ENCODE measurements at places on chromosomes 6 and 20.

DNA sequence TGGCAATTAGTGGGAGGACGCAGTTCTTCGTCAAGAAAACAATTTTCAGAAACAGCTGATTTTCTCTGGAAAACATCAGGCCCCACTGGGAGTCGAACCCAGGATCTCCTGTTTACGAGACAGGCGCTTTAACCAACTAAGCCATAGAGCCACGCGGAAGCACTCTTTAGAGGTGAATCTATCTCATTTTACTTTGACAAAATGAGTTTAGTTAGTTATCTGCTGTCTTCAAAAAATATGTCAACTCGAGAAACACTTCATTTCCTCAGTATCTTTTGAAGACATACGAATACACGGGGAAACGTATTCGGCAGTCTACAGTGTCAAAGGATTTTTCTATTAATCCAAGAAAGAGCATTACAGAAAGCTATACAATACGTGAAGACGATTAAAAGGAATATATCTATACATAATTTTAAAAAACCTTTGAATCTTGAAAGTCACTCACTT is 26.7 kb downstream of the GPX6 start:
- peak; percentile 75 for DNase-seq

DNA sequence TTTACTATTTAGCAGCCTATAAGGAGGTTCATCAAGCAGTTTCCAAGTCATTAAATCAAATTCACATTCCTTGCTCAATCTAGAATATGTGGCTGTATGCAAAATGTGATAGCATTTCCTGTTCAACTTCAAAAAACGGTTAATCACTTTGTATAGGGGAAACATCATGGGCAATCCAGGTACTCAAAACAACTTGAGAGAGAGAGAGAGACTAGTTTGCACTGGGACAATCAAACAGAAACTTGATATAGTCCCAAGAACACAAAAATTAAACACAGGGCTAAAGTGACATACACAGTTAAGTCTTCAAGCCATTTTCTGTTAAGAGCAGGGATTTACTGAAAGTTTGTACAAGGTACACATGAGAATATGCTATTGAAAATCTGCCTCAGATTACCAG is 7.4 kb downstream of the CPNE1 start:
- no peak for DNase-seq

- peak; percentile 54 for DNase-seq
Measured at GRCh38 chr20:3753098-3753497, 14.5 kb downstream of the ADISSP start.

DNA sequence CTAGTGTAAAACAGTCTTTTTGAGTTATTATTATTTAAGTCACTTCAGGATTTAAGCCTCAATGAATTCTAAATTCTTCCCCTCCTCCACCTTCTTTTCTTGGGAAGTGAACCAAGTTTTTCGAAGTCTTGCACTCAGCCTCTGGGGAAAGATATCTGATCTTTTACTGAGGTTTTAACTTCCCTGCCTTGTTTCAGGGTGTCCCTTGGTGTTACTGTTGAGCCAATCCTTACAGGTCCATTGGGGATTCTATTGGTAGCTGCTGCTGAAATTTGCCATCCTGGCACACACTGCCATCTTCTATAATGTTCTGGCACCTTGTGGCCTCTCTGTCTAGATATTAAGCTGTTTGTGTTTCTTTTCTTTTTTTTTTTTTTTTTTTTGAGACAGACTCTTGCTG is 31.7 kb downstream of the BEND6 start:
- no peak for DNase-seq

GRCh38 chr20:3071610-3072529 is at the start of gene OXT:
Gene OXT, plus strand, starts transcription at chr20:3071620. Its CDS starts 36 bp downstream, at chr20:3071656.
- DNase-seq = no peak

GRCh38 chr6:109051301-109052017 is 43.2 kb downstream of the SESN1 start:
- DNase-seq = no peak

DNA sequence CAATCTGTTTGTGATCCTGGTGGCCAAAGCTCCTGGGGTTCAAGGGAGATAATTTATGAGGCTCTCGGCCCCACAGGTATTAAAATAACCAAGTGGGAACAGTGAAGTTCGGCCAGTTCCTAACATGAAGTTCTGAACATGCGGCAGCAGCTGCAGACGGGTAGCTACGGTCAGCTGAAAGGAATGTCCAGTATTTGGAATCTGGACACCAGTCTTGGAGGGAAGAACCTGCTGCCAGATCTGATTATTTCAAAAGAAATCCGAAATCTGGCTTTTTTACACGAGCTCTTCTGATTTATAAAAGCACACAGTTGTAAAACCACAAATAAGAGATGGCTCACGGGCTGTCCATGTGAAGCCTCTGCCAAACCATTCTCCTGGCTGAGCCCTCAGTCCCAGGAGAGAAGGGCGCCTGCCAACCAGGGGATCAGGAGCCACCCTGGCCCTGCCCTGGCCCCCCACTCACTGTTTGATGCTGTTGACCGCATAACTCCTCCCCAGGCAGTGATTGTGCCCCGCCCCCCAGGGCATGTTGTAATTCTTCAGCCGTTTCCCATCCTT is 28.2 kb upstream of the KCNB1 start:
- no peak for DNase-seq

DNA sequence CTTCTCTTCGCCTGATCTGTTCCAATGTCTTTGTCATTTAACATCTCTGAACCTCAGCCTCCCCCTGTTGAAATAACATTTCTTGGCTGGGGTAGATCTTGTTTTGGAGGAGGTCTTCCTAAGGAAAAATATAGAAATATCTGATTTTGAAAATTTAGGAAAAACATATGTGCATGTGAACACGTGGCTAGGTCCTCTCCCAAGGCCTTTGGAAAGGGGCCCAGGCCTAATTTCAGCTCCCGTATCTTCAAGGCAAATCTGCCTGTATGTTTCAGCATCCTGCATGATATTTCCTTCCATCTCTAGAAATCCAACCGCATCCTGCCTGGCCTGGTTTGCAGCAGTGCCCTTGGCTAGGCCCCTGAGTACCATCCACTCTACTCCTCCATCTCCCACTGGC is 261.2 kb downstream of the PHACTR1 start:
- no peak for DNase-seq

DNA sequence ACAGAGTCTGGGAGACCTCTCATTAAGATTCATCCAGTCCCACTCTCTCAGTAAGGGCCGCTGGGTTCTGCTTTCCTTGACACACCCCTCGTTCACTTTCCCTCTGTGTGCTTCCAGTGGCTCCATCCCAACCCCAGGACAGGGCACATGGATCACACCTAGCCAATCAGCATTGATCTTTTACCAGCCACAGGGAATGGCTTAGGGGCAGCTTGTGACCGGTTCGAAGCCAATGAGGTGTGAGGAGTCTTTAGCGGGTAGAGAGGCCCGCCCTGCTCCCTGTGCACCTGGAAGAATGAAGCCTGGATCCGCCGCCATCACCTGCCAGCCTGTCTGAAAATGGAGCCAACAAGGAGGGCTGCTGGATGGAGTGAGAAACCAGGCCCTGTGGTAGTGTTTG is 35.2 kb upstream of the OVOL2 start:
- no peak for DNase-seq

GRCh38 chr6:22147921-22148776 is 148.7 kb downstream of the PRL start:
- DNase-seq = no peak

GRCh38 chr20:51360451-51361201 is 181.9 kb downstream of the NFATC2 start:
- no peak for DNase-seq

DNA sequence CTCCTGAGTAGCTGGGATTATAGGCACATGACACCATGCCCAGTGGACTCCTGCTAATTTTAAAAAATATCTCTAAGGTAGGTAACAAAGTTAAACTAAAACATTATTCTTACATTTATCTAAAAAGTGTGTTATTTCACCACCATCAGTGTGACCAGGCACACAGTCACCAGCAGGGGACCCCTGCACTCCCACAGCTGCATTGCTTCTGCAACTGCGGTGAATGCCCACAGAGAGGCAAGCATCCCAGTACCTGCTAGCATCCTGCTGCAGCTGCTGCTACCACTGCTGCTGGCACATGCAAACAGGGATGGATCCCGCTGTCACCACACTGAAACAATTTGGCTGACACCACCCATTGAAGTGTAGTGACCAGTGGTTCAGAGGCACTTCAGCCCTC is 21.9 kb upstream of the EPB41L2 start:
- DNase-seq = no peak

DNA sequence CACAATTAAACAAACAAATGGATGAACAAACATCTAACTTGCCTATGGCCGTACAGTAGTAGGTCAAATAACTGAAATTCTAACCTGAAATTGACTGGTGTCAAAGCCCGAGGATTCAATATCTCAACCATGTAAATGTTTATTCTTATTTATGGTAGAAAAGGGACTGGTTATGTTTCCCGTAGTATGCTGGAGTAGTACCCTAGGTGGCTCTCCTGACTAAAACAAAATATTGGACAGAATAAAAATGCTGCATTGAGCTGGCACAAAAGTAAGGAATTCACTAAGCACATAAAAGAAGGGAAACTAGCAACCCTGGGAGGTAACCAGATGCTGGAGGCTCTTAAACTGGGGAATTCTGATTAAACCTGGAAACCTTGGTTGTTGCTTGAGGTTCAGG is 117.1 kb upstream of the PREP start:
- DNase-seq = no peak

DNA sequence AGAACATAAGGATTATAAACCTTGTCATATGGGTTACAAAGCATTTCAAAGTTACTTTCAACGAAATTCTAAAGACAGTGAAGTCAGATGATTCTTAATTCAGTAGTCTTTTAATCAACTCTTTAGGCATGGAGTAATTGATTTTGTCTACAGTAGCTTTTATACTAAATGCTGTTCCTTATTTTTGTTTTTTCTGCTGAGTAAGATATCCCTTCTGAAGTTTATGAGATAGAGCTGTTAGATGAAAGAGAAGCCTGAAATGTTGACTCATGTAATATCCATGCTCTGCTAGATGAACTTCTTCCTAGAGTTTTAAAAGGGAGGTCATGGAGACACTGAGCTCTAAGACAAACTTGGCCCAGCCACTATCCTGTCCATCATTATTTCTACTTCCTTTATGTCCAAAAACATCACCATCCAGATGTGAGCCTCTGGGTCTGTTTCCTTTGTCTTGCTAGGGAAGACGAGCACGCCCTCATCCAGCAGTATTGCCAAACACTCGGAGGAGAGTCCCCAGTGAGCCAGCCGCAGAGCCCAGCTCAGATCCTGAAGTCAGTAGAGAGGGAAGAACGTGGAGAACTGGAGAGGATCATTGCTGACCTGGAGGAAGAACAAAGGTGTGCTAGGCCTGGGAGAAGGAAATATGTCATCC is 550.3 kb downstream of the UTRN start:
- no peak for DNase-seq

GRCh38 chr6:25732468-25733198 is 21.9 kb upstream of the SLC17A4 start:
- no peak for DNase-seq

- DNase-seq = no peak
Measured at GRCh38 chr6:148218542-148219258, 123.9 kb upstream of the SASH1 start.

GRCh38 chr6:133959667-133960368 is 6.8 kb downstream of the TBPL1 start:
- no peak for DNase-seq

GRCh38 chr6:12709116-12709515 is 7.5 kb upstream of the PHACTR1 start:
- DNase-seq = no peak

DNA sequence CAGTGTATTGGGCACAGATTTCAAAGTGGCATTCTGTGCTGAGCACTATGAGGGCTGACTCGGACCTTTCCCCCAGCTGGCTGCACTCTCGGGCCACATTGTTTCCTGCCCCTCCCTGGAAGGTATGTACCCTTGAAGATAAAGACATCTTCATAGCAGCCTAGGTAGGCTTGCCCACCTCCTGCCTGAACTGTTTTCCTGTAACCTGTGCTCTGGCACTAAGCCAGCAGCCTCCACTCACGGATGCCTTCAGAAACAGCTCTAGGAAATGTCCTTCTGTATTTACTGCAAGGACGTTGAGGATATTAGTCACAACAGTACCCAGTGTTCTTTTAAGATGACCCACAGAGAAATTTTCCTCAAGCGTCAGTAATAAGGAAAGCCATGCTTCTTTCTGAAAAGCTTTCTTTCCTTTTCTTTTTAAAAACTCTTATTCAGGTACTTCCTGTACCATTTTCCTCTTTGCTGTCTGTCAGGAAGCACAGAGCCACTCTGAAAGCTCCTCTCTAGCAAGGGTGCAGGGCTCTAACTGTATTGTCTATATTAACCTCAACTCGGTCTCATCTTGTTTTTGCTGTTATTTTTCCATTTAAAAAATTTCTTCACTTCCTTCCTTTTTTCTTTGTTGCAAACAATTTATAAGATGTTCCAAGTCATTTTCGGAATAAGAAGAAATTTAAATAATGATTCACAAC is 43.5 kb downstream of the TTI1 start:
- DNase-seq = no peak

DNA sequence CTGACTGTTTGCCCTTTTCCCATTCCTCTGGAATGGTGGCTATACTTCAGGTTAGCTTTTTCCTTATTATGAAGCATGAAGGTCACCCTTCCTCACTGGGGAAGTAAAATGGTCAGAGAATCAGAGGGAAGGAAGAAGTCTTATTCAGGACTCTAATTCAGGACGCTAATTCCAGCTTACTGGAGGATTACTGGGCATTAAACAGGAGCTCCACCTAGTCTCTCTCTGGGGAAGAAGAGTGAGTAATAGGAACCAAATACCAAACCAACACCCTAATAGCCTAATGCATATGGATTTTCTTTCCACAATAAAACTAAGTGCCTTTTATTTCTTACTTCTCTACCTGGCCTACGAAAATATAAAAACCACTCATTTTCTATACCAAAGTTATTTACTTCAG is 10.1 kb downstream of the CRISP1 start:
- no peak for DNase-seq

DNA sequence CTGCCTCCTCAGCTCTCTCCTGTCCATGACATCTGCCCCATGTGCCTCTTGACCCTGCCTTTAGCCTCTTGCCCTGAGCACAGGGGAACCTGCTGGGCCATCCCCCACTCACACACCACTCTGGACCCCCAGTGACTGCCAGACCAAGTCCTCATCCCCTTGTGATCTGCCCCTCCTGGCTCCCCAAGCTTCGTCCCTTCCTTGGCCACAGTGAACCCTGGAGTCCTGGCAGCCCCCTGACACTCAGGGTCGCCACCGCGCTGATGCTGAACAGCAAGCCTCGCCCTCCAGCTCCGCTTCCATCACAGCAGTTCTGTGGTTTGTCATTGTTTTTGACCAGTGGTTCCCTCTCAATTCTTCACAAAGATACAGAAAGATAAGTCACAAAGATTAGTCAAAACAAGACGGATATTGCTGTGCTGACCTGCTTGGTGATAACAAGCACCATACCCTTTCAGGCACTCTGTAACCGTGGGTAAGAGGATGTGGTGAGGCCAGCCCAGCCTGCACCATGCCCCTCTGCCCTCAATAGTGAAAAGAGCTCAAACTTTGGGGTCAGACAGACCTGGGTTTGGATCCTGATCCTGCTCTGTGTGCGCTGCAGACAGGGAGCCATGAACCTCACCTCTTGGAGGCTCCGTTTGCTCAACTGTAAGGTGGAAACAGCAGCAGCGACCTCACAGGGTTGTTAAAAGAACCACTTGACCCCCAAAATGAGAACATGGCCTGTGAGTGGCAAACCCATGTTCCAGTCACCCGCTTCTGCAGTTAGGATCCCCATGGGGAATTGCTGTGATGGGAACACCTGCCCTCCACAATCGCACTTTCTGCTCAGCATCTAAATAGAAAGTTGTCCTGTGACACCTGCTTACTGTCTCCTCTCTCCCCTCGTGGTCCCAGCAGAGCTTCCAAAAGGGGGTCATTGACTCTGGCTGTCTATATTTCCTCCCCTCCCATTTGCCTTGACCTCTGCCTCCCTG is 114.5 kb downstream of the TOX2 start:
- DNase-seq = no peak

Data from RPMI8226 (cell line).